ENCODE measurements at places on chromosomes 6 and 20.
A peak's percentile ranks its signal among the peaks of the same experiment; 100 is the strongest.

GRCh38 chr6:134853111-134854055 is 96.5 kb downstream of the ALDH8A1 start:
- no peak for DNase-seq

- no peak for DNase-seq
Measured at GRCh38 chr6:167702241-167702827, 124.4 kb upstream of the AFDN start.

DNA sequence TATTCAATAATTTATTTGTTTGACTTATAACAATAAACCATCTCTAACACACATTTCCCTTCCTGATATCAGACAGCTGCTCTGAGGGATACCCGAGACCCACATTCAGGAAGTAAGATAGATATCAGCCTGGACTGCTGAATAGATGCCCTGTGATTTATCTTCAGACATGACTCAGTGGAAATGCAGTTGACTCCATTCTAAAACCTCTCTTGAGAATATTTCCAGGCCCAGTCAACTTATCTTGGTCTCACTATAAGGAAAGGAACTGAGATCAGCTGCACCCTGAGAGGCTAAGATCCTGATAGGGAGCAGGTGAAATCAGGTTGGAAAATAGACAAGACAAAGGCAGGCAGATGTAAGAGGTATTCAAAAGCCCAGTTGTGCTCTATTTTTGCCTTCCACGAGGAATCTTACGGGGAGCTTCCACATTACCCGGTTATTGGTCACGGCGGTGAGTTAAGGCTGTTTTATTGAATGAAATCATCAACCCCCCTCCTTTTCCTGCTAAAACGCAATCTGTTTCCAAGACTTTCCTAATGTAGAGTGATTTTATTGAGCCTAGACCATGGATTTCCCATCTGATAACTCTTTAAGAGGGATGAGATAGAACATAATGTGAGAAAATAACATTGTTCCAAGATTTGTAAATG is 25.5 kb downstream of the C6orf15 start:
- no peak for DNase-seq

DNA sequence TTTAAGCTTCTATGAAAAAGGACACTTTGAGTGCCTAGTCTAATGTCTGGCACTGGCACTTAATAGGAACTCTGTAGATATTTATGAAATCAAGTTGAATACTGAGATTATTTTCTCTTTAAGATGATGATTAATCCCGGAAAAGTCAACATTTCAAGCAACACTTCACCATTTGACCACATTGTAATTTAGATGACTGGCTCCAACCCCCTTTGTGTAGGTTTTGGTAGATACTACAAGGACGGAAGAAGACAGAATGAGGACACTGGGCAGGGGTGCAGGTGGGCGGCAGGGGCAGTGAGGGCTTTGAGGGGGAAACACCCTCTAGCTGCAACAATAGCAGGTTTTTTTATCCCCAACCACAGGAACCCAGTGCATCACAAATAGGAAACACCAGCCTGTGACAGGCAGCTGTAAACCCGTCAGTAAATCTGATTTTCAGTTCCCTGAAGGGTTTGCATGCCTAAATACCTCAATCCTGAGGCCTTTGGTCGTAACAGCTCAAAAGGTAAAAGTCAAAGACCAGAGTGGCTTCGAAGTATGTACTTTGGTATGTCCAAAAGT is 4.6 kb downstream of the DTNBP1 start:
- DNase-seq = no peak

DNA sequence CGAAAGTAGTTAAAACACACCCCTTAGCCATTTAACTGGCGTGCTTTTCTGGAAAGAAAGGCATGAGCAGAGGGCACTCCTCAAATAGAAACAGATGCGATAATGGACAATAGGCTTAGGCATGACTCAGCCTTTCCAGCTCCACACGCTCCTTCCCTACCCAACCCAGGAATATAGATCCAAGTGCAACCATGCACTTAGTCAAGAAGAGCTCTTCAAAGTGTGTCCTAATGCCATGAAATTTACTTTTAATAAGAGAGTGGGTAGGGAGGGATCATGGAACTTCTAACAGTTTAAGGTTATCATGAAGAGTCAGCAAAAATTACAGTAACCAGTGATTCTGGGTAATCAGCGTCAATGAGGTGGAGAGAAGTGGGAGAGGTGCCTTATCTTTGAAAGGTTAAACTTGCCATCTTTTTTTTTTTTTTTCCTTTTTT is 2.4 kb upstream of the EFHC1 start:
- DNase-seq = no peak

- no peak for DNase-seq
Measured at GRCh38 chr6:150327117-150327774, 41.6 kb upstream of the IYD start.

GRCh38 chr20:53999077-53999476 is 71.3 kb downstream of the BCAS1 start:
- DNase-seq = no peak

- DNase-seq = no peak
Measured at GRCh38 chr6:52407467-52407866, 12.7 kb upstream of the EFHC1 start.

- DNase-seq = no peak
Measured at GRCh38 chr20:56875052-56875659, 246.1 kb downstream of the TFAP2C start.

- DNase-seq = no peak
Measured at GRCh38 chr20:57630061-57630460, 9.8 kb upstream of the ZBP1 start.

- DNase-seq = no peak
Measured at GRCh38 chr6:44960898-44961297, 367.2 kb upstream of the RUNX2 start.

GRCh38 chr6:53124131-53124800 is 24.4 kb downstream of the GCM1 start:
- DNase-seq = no peak

GRCh38 chr6:133644892-133645619 is 243.9 kb upstream of the TCF21 start:
- DNase-seq = no peak

GRCh38 chr20:609371-609964 is 641 bp downstream of the TCF15 start:
- DNase-seq = no peak

DNA sequence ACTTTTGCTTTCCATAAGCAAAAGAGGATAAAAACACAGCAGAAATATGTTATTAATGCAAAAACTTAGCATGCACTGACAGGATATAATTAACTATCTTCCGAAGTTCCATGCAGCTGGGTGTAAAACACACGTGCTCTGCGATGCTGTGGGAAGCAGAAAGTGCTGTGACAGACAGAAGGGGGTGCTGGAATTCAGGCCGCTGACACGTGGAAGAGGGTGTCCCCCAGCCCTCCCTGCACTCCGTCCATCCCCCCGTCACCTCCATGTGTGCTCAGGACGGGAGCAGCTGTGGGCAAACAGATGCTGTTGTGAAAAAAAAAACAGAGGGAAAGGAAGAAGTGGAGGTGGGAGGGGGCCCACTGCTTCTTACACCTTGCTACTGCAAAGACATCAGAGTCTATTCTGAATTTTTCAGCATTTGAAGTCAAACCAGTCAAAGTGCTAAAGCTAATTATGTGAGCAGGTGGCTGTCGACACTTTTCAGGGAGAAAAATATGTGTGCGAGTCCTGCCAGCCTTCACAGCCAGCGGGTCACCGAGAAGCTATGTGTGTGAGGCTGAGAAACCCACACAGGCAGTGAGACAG is 175.9 kb upstream of the AFDN start:
- no peak for DNase-seq

DNA sequence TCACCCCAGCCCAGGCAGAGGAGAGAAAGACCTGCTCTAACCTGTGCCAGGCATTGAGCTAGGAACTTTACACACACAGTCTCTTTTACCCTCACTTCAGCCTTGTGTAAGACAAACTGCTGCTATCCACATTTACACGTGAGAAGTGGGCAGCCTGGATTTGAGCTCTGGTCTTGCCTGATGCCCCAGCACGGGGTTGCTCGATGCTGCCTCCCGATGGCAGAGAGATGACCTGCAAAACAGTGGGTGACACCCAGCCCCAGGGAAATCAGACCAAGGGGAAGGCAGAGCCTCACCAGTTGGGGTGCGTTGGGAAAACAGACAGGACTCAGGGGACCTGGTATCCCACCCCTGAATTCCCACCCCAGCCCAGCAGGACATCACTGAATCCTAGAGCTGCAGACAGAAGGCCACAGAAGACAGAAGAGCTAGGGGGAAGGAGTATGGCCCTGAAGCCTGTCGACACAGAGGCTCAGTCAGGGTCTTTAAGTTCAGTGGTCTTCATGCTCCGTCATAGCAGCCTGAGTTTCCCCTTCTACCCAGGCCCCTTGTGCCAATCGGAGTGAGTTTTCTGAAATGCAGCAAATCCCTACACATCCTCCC is 990 bp downstream of the BPI start:
- DNase-seq = no peak

- DNase-seq = no peak
Measured at GRCh38 chr6:36099869-36100483, 30.3 kb upstream of the MAPK13 start.

DNA sequence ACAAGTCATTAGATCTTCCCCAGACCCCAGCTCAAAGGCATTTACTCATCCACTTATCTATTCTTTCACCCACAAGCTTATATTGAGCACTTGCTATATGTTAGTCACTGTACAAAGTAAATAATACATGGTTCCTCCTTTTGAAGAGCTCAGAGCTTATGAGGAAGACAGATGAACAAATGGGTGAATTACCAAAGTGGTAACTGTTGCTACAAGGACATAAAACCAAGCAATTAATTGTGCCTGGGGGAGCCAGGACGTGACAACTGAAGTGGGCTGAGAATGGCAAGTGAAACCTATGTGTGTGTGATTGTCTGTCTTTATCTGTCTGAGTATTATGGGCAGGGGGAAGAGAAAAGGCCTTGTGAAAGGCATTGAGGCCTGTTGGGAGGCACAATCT is 45.6 kb upstream of the AKIRIN2 start:
- DNase-seq = no peak

DNA sequence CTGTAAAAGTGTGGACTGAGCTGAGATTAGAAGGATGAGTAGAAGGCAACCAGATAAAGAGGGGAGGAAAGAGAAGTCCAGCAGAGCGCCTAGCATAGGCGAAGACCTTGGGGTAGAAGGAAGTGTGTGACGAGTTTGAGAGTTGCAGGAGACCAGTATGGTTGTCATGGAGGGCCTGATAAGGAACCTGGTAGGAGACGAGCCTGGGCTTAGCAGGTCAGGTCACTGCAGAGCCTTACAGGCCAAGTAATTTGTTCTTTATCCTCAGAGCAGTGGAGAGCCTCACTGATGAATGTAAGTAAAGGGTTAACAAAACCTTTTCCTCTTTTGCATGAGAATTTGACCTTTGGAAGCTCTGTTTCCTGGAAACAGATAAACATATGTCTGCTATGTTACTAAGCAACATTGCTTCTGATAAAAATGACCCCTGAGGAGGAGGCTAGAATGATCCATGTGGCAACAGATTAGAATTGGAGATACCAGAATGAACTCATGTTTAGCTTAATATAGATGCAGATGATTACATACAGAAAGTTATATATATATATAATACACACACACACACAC is 2.9 kb upstream of the TMEM74B start:
- DNase-seq = no peak

DNA sequence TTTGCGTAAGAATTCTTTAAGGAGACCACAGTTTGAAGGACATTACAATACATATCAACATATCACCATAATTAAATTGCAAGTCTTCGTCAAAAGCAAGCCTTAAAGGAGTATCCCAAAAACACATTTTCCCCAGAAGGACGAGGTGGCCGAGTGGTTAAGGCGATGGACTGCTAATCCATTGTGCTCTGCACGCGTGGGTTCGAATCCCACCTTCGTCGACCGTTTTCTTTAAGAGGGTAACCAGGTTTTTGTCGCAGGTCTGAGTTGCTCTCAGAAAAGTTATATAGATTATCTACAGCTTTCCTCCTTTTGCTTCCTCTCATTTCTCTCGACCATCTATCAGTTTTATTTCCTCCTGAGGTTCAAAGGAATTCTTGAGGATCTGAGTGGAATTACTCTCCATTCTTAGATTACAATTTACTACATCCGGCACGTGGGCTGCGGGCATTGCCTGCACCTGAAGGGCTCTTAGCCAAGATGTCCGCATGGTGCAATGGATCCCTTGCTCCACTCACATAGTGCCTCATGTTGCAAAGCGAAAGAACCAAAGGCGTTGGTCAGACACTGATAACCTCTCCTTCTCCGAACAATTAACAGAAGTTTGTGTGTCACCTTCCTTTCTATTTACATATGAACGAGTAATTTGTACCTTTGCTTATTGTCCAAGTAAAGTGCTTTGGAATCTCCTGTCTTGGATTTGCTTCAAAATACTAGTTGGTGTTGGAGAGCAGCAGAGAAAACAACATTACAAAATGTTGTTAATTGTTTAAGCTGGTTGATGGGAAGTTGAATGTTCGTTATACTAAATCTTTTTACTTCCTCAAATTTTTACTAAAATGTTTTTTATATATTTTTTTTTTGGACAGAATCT is 14.0 kb downstream of the POM121L2 start:
- no peak for DNase-seq

DNA sequence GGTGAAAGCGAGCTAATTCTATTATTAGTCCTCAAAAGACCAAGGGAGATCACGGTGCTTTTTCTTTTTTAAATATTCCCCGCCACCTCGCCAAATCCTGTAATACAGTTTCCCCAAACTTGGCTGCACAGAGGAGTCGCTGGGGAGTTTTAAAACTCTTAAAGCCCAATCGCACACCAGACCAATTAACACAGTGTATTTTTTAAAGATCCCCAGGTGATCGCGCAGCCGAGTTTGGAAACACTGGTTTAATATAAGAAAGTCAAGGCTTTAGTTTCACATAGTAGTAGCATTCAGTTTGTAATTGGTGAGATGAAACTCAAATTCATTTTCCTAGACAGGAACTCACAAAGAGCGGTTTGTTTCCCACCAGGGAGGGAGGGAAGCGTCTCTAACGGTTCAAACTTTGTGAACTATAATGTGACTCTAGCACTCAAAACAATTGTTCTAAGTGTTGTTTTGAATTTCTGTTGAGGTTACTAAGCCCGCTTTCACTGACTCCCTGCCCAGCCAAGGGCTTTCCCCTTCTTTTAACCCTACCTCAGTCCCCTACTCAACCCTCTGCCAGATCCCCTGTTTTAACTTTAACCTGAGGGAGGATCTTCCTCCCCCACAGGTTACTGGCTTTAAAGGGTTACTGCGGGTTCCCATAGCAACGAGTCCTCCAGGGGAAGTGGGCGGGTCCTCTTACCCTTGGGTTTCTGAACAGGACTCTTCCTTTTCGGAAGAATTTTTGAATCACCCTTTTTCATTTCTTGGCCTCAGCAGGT is 25.7 kb upstream of the BTBD3 start:
- no peak for DNase-seq

DNA sequence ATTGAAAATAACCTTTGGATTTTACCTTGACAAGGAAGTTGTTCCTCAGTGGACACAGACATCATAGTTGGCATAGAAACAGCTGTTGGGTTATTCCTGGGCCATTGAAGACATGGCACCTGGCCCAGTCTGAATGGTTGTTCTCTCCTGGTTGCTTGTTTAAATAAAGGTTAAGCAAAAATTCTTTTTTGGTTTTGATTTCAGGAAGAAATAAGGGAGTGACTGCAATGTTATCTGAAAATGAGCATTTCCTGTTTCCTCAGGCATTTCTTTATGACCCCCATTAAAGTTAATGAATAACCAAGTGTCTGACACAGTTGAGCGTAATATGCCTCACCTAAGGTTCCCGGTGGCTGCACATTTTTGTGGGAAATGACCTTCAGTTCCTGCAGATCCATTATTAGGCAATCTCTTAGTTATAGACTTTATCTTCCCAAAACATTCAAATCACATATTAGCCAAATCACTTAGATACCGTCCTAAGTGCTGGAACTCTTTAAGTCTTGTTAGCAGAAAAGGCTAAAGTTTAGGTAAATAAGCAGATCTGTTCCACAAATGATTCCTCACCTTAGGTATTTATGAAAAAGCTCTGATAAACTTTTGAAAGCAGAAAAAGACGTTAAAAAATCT is 648.7 kb upstream of the FLRT3 start:
- no peak for DNase-seq

- peak; percentile 21 for DNase-seq
Measured at GRCh38 chr20:25294459-25295385, 46.8 kb downstream of the PYGB start.
